ENCODE measurements at places on chromosomes 13 and 19.

GRCh38 chr19:10766049-10766623, 48.3 kb downstream of the DNM2 start:
- DNase-seq = no peak

- no peak for DNase-seq
Measured at GRCh38 chr13:111251646-111252445, 68.6 kb upstream of the TEX29 start.

GRCh38 chr13:47033216-47033615, 136.4 kb upstream of the HTR2A start:
- DNase-seq = no peak

- DNase-seq = no peak
Measured at GRCh38 chr13:102170305-102170704, 231.5 kb downstream of the FGF14 start.
